Activated CD8-positive, alpha-beta memory T cell treated with anti-CD3 and anti-CD28 coated beads for 48 hours (primary cell): ENCODE measurements at places on chromosomes 6 and 20.

DNA sequence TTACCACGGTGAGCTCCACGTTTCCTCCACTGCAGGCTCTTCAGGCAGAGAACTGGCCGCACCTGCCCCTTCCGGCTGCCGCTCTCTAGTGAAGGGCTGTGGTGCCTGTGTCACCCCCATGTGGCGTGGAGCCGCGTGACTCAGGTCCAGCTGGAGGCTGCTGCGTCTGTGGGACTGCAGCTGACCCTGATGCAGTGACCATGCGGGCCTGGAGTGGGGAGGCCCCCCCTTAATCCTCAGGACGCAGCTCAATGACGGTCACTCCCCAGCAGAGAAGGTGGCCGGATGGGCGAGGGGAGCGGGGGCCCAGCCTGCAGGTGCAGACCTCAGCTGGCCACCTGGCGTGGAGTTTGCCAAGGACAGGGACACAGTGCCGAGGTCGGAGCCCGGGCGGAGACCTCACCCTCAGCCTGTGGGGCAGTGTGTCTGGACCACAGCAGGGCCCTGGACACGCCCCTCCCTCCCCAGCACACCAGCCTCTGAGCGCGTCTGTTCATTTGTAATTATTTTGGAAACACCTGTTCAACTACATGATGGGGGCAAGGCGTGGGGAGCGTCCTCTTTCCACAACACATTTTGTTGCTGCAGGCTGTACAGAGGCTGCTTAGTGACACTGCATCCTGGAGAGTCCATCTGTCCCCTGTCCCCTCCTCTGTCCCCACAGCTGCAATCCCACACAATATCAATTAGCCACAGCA lies 10.7 kb downstream of the BHLHE23 start:
- DNase-seq = no peak

GRCh38 chr20:53088786-53089185 lies 116.6 kb downstream of the TSHZ2 start:
- DNase-seq = no peak

- DNase-seq = no peak
Observed at GRCh38 chr6:111530218-111530617, 47.2 kb upstream of the REV3L start.

- no peak for DNase-seq
Observed at GRCh38 chr6:41877051-41877680, 18.0 kb downstream of the USP49 start.

DNA sequence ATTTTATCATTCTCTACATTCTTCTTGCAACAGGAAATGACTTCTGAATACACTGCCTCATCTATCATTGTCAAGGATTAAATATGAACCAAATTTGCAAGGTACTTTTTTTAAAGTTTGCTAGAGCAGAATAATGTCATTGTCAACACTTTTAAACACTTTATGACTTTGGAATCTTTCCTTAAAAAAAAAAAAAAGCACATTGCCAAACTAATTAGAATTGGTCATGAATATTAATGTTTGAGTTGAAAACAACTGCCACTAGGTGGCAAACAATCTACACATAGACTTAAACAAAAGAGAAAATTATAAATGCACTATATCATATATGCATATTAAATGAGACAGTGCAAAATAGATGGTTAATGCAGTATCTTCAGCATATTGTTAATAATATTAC lies 32.5 kb upstream of the TMEM244 start:
- DNase-seq = no peak

DNA sequence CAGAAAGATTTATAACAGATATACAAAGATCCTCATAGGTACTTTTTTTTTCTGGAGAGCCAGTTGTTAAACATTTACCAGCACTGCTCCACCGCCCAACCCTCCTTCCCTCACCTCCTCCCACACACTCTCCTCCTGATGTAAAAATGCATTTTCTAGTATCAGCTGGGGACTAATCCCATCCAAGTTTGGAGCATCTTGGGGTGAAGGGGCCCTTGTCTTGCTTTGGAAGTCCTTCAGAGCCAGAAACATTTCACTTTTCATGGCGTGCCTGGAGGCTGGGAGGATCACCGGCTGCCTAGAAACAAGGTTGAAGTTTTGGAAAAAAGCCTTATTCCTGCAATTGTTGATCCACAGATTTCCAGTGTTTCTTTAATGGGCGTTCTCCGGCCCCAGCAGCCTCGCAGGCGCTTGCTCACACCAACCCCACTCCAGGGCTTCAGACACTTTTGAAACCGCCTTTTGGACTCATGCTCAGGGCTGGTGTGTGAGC lies 165.1 kb upstream of the AFDN start:
- DNase-seq = no peak

DNA sequence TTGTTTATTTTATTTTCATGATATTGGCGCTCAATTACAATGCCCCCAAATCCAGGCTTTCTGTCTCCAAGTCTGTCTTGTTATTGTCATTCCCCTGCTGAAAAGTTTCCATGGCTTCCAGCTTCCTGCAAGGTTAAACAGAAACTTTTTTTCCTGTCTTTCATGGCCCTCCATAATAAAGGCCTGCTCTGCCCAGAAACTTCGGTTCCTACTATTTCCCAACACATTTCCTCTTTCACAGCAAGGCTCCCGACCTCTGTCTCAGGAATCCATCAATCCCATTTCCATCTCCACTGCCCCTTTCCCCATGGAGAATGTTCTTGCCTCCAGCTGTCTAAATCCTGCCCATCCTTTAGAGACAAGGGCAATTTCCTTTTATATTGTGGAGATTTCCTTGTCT lies 365.2 kb upstream of the JARID2 start:
- no peak for DNase-seq

DNA sequence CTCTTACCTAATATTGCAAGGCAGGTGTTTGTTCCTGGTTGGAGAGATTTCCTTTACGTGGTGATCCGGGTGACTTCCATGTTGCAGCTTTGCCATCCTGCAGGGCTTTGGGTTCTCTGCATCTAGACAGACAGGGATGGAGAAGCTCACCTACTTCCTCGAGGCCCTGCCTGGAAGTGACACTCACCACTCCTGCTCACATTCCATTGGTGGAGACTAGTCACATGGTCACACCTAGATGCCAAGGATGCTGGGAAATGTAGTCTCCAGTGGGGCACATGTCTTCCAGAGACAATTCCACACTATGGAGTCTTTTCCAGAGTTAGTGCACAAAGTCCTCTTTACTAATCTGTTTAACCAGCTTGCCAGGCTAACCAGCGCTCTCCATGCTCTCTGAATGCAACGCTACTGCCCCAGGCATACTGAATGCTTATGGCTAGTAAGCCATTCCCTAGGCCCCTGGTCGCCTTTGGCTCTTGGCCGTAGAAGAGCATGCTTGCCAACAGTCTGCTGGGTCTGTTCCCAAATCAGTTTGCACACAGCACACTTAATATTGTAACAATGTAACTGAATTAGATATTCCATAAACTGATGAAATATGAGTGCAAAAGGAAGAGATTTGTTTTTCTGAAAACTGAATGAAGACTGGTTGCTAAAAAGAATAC lies 6.7 kb upstream of the KCNK15 start:
- DNase-seq = no peak

DNA sequence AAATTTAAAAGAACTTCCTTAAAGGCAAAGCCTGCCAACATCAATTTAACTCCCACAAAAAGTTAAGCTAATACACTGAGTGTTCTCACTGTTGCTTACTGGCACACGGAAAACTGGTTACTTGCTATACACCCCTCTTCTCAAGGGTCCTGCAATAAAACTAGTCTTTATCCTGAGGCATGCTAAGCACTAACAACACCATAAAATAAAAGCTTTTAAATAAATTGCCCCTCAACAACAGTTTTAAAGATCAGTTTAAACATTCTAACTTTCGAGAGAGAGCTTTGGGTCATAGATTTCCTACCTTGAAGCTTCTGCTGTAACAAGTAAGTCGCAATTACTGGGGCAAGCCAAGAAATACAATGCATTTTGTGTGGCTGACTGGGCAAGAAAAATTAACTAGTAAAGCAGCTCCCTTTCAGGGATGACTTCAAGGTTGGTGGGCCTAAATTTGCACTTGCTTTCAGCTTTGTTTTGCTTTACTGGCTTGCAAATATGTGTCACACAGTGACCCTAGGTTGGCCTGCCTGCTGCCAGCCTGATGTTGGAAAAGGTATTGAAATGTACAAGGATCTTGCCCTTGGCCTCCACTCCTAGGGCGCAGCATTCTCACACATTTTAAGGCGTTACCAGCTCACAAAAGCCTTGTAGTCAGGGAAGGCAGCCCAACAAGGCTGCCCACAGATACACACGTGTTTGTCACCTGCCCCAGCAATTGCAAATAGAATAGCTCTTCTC lies 4.0 kb upstream of the HEY2 start:
- DNase-seq = no peak

DNA sequence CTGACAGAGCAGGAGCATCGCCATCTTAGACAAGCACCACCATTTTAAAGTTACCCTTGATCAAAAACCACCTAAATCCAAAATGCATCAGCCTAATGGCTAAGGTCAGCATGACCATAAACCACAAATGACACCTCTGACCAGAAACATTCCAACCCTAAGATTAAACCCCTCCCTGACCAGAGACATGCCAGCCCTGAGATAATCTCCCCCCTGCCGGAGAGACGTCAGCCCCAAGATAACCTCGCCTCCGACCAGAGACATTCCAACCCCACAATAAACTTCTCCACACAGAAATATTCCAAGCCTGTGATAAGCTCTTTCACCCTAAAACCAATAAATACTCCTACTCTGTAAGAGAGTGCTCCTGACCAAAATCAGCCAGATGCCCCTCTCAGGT lies 53.5 kb downstream of the PXDC1 start:
- DNase-seq = no peak

- DNase-seq = no peak
Observed at GRCh38 chr6:149306967-149307366, 10.5 kb upstream of the TAB2 start.

- no peak for DNase-seq
Observed at GRCh38 chr20:8414586-8415274, 282.7 kb downstream of the PLCB1 start.

- DNase-seq = no peak
Observed at GRCh38 chr20:15415908-15416307, 1078.5 kb upstream of the FLRT3 start.

- DNase-seq = no peak
Observed at GRCh38 chr6:43578748-43579147, 2.8 kb downstream of the POLH start.

- no peak for DNase-seq
Observed at GRCh38 chr6:938271-938905, 245.4 kb upstream of the EXOC2 start.

GRCh38 chr20:3595541-3595940 lies 67.7 kb downstream of the GFRA4 start:
- no peak for DNase-seq

- no peak for DNase-seq
Observed at GRCh38 chr20:62829231-62830230, 12.7 kb downstream of the COL9A3 start.

DNA sequence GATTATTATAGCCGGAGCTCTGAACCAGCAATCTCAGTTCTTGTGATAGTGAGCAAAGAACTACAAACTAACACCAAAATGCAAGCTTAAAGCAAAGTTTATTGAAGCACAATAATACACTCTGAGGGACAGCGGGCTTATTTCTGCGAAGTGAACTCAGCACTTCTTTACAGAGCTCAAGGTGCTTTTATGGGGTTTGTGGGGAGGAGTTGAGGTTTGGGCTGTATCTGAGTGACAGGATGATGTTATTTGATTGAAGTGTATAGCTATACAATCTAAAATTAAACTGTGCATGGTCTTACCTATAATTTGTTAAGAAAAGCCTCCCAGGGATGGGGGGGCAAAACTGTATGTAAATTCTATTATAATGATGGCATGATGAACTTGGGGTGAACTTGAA lies 1.0 kb upstream of the HFE start:
- no peak for DNase-seq

DNA sequence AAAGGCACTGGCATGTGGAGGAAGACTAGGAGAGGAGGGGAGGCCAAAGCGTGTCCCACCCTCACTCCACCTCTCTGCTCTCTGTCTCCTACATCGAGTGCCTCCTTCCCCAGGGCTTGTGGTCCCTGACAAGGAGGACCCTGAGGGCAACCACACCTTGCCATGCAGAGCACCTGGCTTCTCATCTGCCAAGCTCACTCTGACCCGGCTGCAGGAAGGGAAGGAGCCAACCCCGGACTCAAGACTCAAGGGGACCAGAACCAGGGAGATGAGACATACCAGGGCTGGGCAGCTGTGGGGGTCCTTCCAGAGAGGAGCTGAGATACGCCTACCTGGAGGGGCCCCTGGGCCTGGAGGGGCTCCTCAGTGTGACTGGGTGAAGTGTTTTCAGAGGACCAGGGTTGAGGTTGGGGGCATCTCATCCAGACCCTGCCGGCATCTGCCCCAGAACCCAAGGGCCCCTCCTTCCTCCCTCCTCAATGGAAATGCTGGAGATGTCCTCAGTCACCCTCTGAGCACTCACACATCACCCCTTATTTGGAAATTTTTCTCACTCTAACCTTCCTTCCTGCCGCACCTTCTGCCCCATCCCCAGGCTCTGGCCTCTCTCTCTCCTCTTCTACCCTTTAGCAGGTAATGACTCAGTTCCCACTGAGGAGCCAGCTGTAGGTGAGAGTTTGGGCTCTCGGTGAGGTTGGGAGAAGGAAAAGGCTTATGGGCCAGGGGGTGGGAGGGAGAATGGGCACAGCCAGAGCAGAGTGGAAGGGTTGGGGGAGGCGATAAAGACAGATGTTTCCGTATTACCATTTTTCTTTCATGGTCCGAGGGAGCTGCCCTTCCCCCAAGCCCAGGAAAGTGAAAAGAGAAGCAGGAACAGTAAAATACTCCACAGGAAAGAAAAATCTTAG lies 32.0 kb upstream of the POU5F1 start:
- no peak for DNase-seq

- DNase-seq = no peak
Observed at GRCh38 chr6:164035900-164036485, 621.5 kb downstream of the QKI start.

DNA sequence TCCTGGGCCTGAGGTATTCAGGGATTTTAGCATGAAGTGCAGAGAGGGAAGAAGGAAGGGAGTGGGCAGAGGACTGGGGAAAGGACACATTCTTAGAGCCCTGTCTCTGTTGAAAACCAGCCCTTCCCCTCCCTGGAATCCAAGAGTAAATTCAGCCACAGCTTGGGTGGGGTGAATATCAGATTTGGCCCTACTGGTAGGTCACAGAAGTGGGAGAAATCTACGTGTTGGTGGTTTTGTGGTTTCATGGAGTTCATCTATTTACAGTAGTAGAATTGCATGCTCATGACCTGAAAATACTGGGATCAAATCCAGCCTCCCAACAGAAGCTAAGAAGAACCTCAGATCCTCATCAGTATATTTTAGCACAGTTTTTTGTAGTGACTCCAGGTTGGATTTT lies 404.4 kb downstream of the BMP2 start:
- no peak for DNase-seq

DNA sequence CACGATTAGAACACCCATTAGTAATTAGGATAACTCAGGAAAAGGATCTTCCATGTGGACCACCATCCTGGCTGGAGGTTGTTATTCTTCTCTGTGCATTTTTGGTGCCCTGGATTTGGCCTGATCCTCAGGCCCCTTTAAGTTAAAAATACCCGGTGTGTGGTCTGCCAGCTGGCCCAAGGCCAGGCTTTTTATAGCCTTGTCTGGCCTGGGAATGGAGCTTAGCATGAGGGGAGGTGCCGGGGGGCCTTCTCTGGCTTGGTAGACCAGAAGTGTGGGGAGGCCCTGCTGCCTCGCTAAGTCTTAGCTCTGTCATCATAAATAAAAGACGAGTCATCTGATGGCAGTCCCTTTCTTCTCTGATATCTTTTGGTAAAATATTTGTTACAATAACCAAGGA lies 71.4 kb downstream of the ARID1B start:
- no peak for DNase-seq
